ENCODE measurements at places on chromosomes 5 and 9.
A peak's percentile ranks its signal among the peaks of the same experiment; 100 is the strongest.

GRCh38 chr9:133945314-133945975 is 46.7 kb downstream of the VAV2 start:
- no peak for DNase-seq

DNA sequence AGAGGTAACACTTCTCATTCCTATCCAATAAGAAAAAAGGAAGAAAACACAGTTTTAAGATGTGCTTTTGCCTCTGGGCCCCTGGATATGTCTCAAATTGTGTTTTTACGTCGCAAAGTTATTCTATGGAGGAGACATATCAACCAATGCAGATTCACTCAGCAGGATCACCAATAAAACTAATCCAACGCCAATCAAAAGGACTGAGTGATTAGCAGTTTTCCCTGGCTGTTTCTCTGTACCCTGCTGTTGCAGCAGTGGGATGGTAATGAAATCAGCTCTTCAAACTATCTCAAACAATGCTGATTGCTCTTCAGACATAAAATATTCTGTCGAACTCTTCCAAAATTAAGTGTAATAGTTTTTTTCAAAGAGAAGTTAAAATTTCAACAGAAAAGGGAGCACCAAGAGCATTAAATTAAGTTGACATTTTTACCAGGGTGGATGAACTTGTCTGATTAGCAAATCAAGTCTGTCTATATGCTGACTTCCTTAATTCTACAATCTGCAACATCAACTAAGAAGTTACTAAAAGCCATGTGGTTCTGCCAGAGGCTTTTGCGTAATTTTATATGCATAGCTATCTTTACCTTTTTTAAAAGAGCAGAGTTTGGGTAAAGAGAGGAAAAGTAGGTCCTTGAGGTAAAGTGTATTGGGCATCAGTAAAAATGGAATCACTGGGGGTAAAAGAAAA is 9.7 kb upstream of the HK3 start:
- DNase-seq: no peak

DNA sequence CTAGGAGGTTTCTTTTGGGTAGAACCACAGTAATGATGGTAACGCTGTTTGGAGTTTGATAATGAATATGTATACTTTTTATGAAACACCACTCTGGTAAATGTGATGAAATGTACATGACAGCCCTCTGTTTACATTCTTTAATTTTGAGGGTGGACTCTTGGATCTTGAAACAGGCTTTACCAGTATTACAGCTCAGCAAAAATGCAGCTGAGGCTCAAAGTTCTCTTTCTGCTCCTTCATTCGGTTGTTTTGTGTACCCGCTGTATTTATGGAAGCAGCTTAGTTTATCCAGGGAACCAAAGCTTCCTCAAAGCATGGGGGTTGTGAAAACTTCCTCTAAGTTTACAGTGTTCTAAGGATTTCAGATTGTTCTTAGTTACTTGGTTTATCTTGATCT is 11.1 kb downstream of the GAPVD1 start:
- DNase-seq: no peak

GRCh38 chr5:1831677-1832313 is 30.6 kb downstream of the NDUFS6 start:
- DNase-seq: no peak

- DNase-seq: no peak
These were observed 837.1 kb upstream of the C9orf72 start for GRCh38 chr9:28410411-28410810.

DNA sequence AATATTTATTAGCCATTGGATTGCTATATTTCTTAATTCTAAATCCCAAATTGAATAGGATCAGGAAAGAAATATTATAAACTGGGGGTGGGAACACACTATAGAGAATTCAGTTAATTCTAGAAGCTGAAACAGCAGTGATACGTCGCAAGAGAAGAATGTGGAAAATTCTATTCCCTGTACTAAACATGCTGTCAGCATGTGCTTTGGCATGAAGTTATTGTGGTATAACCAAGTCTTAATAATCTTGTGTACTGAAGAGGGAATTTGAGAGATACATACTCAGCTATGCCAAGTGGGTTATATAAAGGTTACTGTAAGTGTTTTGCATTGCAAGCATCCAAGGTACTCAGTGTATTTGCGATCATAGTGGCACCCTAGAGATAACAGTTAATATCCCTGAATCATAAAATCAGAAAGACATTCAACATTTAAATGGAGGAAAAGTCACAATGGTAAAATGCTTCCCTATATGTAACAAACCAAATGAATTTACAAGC is 1492.9 kb upstream of the C9orf72 start:
- peak; percentile 15 for DNase-seq

DNA sequence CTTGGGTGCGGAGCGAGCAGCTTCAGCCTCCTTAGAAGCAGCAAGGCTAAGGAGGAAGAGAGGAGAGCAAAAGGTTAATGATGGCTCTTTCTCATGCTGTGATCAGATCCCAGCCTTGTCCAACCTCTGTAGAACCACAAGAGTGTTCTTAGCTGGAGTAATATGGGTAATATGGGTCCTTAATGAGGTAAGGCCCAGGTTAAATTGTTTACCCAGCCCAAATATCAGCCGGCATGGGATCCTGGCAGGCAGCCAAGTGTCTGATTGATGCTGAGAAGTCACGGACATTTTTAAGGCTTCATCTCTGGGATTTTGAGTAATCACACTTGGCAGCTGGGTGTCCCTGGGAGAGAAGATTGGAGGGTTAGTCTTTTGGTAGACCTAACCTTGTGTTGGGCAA is 32.3 kb downstream of the GLRA1 start:
- DNase-seq: no peak

GRCh38 chr9:121453232-121453892 is 46.3 kb downstream of the GGTA1 start:
- DNase-seq: no peak

DNA sequence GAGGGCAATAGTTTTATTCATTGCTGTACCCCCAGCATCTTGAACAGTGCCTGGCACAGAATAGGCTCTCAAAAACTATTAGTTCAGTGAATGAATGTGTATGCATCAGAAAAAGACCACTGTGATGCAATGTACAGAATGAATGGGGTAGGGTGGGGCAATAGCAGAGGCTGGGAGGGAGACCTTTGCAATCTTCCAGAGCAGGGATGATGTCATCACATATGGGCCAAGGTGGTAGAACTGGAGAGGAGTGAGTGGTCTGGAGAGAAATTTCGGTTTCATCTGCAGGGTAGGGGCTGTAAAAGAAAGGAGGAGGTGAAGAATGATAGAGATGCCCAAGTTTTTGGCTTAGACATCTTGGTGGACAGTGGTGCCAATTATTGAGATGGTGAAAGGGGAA is 23.4 kb upstream of the ARAP3 start:
- DNase-seq: no peak

- no peak for DNase-seq
These were observed 42.8 kb downstream of the STK10 start for GRCh38 chr5:172144931-172145869.

- no peak for DNase-seq
These were observed 193.7 kb downstream of the ENC1 start for GRCh38 chr5:74446725-74447241.

DNA sequence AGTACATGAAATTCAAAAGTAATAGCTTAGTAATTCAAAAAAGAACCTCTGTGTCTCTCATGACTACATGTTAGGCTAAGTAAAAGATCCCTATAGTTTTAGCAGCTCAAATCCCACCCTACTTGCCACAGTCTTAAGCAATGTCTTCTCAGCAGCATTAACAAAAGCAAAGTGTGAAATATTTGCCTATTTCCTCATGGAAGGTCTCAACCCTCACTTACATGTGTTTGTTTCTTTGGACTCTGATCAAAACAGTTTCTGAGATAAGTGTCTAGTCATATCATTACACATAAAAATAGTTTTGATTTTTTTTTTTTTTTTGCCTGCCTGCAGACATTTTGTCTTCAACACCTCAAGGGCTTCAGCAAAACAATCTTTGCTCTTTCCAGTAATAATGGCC is 310.5 kb downstream of the CETN3 start:
- no peak for DNase-seq

- no peak for DNase-seq
These were observed 168.4 kb upstream of the MPDZ start for GRCh38 chr9:13447843-13448422.

DNA sequence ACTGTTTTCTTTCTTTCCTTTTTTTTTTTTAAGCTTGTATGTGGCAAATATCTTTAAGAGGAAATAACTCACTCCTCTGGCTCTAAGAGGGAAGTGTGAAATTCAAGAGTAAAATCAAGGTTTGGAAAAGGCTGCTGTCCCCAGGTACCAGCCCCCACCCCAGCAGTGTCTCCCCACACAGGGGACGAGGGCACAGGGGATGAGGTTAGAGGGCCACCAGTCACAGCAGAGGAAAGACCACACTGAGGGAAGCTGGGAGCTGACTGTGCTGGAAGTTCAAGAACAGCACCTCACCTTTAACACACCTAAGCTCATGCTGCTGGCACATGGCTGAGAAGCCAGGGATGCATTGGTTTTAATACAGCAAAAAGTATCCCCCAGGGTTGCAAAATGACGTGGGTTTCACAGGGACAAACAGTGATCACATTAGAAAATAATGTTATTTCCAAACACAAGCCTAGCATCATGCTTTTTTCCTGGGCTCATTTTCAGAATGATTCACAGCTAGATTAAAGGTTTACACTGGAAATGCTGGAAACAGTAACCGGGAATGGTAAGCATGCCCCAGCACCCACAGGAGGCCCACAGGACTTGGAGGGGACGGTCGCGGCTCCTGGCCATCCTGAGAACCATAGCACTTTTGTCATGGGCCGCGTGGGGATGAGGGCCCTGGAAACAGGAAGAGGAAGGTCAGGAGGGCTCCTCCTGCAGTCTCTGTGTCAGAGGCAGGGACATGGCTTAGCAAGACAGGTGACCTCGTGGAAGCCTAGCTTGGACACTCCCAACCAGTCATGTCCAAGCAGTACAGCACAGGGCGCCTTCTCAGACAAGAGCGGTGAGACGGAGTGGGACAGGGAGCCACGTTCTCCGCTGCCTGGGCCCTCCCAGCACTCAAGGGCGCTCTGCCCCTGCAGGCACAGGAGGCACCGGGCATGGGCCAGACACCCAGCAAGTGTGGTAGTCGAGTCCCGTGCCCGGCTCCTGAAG is 6.9 kb downstream of the LPCAT1 start:
- DNase-seq: no peak

- peak; percentile 82 for DNase-seq
These were observed 616 bp upstream of the ENC1 start for GRCh38 chr5:74640954-74641734.

DNA sequence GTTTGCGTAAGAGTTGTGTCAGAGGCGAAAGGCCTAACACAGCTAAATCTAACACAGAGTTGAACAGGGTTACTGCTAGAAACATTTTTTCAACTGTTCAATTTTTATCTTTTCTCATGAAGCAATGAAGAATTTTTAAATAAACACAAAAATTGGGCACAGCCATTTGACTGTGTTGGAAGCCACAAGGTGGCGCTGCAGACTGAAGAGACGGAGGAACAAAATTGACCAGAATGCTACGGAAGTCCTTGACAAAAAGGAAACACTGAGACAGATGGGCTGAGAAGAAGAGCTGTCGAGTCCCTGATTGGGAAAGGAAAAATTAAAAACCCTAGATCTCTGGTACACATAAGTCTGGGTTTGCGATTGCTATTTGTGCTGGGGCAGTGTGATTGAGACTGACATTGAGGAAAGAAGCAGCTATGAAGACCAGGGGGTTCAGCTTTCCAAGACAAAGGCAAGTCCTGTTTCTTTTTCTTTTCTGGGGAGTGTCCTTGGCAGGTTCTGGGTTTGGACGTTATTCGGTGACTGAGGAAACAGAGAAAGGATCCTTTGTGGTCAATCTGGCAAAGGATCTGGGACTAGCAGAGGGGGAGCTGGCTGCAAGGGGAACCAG is at the start of gene PCDHB9:
TSS of gene PCDHB9 (plus strand) at position 265 of the 616 bp plus-strand sequence. CDS start at position 423, 158 bp downstream.
- DNase-seq: no peak

- no peak for DNase-seq
These were observed 30.4 kb downstream of the RAB14 start for GRCh38 chr9:121171236-121171635.

DNA sequence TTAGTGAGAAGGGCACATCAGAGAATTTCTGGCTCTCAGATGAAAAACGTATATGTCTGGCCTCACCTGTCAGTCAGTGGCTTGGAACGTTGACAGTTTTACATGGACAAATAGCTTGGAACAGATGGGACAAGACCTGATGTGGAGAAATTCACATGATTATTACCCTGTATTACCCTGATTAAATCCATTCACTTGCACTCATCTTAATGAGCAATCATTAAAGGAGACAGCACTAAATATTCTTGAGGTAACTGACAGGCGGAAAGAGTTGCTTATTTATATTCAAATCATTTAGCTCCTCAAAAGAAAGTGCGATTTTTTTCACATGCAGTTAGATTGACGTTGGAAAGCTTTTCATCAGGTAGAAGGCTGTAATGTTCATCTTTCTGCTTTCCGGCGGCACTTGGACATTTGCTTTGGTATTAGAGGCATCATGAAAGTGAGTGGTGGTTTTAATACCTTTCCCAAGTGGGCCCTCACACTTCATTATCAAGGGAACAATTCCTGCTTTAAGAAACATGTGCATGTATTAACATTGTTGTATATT is 11.7 kb upstream of the TAS2R1 start:
- DNase-seq: no peak

GRCh38 chr9:1977026-1977425 is 38.1 kb upstream of the SMARCA2 start:
- no peak for DNase-seq
